ENCODE measurements at places on chromosomes 16 and 17.

- no peak for DNase-seq
Observed at GRCh38 chr16:17469741-17470181, 999 bp downstream of the XYLT1 start.

GRCh38 chr17:27944546-27945332 is 51.6 kb upstream of the LYRM9 start:
- no peak for DNase-seq

GRCh38 chr16:15951852-15952251 is 2.4 kb downstream of the ABCC1 start:
- DNase-seq = no peak

GRCh38 chr17:61404663-61404912 is 4.9 kb downstream of the TBX2 start:
- DNase-seq = no peak

GRCh38 chr17:76026714-76027158 is 370 bp downstream of the EVPL start:
- DNase-seq = no peak
